ENCODE measurements at places on chromosomes 3 and 15.

- DNase-seq = peak; percentile 84
Observed at GRCh38 chr15:37046876-37047614, 53.3 kb downstream of the MEIS2 start.

- DNase-seq = no peak
Observed at GRCh38 chr3:126442094-126442855, 33.4 kb downstream of the ZXDC start.

GRCh38 chr3:67529915-67530314, 124.5 kb downstream of the SUCLG2 start:
- DNase-seq = no peak

DNA sequence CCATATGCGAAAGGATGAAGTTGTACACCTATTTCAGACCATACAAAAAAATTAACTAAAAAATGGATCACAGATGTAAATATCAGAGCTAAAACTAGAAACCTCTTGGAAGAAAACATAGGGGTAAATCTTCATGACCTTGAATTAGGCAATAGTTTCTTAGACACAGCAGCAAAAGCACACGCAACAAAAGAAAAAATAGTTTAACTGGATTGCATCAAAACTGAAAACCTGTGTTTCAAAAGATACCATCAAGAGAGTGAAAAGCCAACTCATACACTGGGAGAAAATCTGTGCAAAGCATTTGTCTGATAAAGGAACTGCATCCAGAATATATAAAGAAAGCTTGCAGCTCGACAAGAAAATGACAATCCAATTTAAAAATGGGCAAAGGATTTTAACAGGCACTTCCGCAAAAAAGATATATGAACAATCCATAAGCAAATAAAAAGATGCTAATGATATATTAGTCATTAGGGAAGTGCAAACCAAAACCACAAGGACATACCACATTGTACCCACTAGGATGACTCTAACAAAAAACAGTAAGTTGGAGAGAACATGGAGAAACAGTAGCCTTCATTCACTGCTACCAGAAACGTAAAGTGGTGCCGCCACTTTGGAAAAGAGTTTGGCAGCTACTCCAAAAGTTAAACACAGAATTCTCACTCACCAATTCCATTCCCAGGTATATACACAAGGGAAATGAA, 263.1 kb downstream of the ADAMTS17 start:
- no peak for DNase-seq

- DNase-seq = no peak
Observed at GRCh38 chr15:60634815-60635214, 155.9 kb upstream of the ICE2 start.

DNA sequence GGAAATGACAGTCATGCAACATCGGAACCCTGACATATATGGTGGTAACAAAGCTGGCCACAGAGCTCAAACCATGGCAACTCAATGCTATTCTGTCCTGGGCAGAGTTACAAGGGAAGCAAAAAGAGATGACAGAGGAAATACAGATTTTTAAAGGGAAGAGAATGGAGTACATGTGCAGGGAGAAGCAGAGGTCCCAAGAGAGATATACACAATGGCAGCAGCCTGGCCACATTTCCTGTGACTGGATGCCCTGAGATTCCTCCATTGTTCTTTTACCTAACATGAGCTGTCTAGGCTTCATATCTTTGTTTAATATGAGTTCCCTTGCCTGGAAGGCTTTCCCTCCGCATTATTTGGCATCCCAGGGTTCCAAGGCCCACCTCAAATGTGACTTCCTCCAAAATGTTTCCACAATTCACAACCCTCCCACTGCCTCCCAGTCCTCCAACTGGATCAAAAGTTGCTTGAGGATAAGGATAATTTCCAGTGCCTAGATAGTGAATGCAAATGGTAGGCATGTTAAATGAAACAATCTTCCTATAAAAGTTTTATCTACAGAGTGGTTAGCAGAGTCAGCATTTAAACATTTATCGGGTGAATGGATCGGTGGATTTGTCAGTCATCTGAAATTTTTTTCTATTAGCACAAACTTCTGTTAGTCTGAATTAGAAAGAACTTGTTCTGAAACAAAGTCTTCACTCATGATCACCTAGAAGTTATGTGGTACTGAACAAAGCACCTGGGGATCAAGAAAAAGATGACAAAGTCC, 86.2 kb downstream of the DHX30 start:
- no peak for DNase-seq

DNA sequence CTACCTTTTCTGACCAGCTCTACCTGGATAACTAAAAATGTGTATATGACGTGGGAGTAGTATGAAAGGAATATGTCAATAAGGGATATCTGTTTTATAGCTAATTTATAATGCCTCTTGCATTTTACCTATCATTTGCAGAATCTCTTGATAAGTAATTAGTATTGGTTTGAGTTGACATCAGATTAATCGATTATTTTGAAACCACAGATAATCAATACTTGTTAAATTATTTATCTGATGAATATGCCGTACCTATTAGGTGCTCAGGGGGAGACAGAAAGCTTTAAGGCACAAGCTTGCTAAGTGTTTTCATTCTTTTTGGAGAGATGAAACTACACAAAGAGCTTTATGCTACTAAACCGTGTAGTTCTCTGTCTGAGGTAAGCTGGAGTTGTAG, 24.3 kb downstream of the NR1D2 start:
- DNase-seq = no peak

GRCh38 chr3:49358884-49359225, 702 bp upstream of the GPX1 start:
- DNase-seq = no peak

DNA sequence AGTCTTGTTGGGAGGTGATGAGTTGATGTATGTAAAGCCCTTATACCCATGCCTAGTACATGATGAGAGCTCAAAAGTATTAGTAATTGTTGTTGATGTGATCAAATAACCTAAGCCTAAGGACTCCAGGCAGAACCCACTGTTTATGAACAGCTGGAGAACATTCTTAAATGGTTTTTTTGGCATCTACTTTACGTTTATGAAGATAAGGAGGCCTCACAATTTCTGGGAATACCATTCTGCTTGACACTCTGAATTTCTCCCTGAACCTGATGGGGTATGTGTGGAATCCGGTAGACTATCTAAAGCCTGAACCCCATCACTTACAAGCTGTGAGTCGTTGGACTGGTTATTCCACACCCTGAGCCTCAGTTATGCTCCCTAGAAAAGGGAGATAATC, 244.6 kb upstream of the WNT5A start:
- no peak for DNase-seq

GRCh38 chr3:127118366-127118765, 74.6 kb upstream of the PRR23E start:
- no peak for DNase-seq

DNA sequence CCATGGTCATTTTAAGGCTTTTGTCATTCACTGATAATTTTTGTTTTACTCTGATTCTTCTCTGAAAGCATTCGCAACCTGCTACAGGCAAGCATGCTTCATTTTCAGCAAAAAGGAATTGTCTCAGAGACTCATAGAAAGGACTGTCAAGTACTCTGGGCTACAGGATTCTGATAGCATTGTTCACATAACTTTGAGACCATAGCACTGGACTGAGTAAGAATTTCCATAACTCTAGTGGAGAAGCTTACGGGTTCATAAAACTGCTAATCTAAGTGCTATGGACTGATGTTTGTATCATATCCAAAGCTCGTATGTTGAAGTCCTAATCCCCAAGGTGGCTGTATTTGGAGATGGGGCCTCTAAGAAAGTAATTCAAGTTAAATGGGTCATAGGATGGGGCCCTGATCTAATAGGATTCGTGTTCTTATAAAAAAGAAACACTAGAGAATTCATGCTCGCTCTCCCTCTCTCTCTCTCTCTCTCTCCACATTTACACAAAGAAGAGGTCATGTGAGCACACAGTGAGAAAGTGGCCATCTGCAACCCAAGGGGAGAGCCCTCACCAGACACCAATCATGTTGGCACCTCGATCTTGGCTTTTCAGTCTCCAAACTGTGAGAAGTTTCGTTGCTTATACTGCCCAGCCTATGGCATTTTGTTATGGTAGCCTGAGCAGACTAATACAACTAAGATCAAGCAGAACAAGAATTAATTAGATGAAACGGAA, 60.4 kb downstream of the CRYGS start:
- no peak for DNase-seq
